ENCODE measurements at places on chromosomes 4 and X. TPM values are rescaled to one million over a fixed set of nuclear protein-coding genes. Genes with fewer than 3 reads are reported as not detected.

SSX1 gene
- total RNA-seq, result not detected

MAGEA2B gene
- total RNA-seq, result not detected

VCX2 gene
- not detected for total RNA-seq

IL3RA gene
- total RNA-seq, result 1.6 TPM

MGARP gene
- total RNA-seq, result 48.2 TPM

PORCN gene
- total RNA-seq, result 65.0 TPM

HGFAC gene
- total RNA-seq, result not detected

GLRA3 gene
- total RNA-seq, result not detected

All from cardiac atrium fibroblast (primary cell).